ENCODE measurements at places on chromosomes 2 and 18.

- DNase-seq, result no peak
Observed at GRCh38 chr2:207188626-207189419, 23.1 kb upstream of the KLF7 start.

GRCh38 chr18:8162802-8163201, 446.4 kb upstream of the RAB12 start:
- DNase-seq, result no peak

DNA sequence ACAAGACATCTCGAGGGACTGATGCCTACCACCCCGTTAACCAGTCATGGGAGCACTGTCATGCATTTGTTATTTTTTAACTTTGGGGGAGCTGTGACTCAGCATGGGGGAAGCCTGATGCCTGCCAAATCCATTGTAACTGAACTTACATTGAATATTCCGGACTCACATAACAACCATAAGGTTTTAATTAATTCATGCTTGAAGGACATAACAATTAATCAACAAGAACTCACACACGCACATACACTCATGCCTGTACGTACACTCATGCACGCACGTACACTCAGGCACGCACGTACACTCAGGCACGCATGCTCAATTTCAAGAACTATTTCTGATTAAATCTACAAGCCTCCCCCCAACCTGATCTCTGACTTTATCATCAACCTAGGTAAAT, 1639.1 kb downstream of the SUCLG1 start:
- DNase-seq, result no peak

GRCh38 chr2:53994818-53995808, 24.3 kb upstream of the PSME4 start:
- DNase-seq, result no peak

GRCh38 chr2:236943841-236944513, 141.7 kb upstream of the COPS8 start:
- no peak for DNase-seq

- DNase-seq, result no peak
Observed at GRCh38 chr18:46478796-46479195, 178.2 kb downstream of the LOXHD1 start.
